Hematopoietic multipotent progenitor cell (in vitro differentiated cells): ENCODE measurements at places on chromosomes 4 and X. TPM values are rescaled to one million over a fixed set of nuclear protein-coding genes. Genes with fewer than 3 reads are reported as not detected.

GRCh38 chrX:49042581-49043219, 457 bp downstream of the TFE3 start:
- DNase-seq = no peak

GRCh38 chr4:78613522-78614321, 62.2 kb downstream of the ANXA3 start:
- DNase-seq = no peak

- no peak for DNase-seq
These were observed 207.3 kb upstream of the VEGFC start for GRCh38 chr4:176999935-177000543.

DNA sequence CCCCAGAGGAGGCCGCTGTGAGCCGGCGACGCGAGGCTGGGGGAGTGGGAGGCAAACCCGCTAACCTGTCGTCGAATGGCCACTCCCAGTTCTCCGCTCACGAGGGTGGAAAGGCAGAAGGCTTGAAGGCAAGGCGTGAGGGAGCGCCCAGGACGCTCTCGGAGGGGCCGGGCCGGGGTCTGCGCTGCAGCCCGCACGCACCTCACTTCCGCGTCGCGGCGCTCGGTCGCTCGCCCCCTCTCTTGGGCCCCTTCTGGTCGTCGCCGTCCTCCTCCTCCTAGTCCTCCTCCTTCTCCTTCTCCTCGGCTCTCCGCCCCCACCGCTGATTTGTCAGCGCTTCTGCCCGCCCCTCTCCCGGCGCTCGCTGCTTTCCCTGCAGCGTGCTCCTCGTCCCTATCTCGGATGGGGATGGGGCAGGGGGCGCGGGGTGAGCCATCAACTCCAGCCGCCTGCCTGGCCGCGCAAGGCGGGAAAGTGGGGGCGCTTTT, at the start of gene SNCA:
TSS of gene SNCA (minus strand) at position 265 of the 488 bp plus-strand sequence. CDS start 1,494 bp downstream, outside the sequence.
- peak; percentile 75 for DNase-seq

The KLHL4 gene
- total RNA-seq = under 0.01 TPM

The USP46 gene
- 5.7 TPM for total RNA-seq

GRCh38 chr4:181503687-181504390, 739.4 kb upstream of the TENM3 start:
- DNase-seq = no peak

DNA sequence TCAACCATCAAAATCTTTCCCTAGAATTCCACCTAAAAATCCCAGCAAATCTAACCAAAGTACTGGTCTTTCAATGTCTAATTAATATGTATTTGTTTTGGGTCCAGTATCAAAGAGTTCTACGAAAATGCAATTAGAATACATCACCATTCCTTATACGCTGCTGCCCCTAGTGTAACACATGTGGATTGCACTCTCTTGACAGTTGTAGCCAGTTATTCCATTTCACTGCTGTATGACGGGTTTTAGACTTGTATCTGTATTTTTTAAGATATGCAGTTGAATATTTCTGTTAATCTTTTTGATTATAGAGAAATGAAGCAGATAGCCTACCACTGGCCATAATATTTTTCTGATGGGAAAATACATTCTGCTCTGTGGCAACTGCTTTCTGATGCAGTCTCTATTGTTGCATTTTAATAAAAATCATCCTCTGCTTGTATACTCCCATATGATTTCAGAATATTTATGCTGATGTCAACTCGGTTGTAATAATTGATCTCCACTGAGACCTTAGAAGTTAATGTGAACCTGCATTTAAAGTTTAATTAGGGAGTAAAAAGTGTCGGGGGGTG, 17.1 kb upstream of the PAGE2B start:
- peak; percentile 10 for DNase-seq

GRCh38 chr4:119315036-119315435, 6.9 kb downstream of the FABP2 start:
- DNase-seq = no peak

- DNase-seq = no peak
These were observed 17.7 kb upstream of the PIM2 start for GRCh38 chrX:48936429-48937053.

GRCh38 chrX:38326086-38326485, 1.2 kb downstream of the RPGR start:
- DNase-seq = no peak
